ENCODE measurements at places on chromosomes 3 and 15.
A peak's percentile ranks its signal among the peaks of the same experiment; 100 is the strongest.

GRCh38 chr3:88263417-88264100 lies 113.8 kb downstream of the C3orf38 start:
- no peak for DNase-seq

DNA sequence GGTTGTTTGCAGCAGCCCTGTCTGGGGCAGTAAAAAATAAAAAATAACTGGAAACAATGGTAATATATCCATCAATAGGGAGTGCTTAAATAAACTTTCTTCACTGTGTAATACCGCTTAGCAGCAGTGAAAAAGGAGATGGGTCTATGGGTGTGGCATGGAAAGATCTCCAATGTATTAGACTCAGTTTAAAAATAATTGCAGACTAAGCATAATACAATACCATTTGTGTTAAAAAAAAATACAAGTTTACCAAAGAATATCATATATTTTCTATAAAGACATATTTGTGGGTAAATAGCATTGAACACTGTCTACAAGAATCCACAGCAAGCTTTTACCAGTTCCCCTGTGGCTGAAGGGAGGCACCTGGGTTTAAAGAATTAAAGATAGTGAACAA lies 1.0 kb upstream of the ARHGEF3 start:
- no peak for DNase-seq

DNA sequence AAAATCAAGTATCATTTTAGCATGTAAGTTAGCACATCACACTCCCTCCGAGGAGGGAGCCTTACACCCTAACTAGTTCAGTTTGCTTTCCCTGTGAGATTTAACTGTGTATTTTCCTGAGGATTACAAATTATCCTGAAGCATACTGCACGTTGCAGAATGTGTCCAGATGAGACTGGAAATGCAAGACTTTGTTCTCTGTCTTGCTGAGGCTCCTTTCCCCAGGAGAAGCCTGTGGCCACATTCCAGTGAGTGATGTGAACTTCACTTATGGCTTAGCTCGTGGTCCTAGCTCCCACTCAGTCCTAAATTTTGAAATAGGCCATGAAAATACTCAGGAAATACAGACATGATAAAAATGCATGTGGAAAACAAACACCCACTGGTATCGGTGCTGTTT lies 23.7 kb downstream of the PDZRN3 start:
- DNase-seq: no peak

- no peak for DNase-seq
Observed at GRCh38 chr15:34700891-34701427, 53.8 kb downstream of the GJD2 start.

- DNase-seq: no peak
Observed at GRCh38 chr15:70602834-70603560, 160.4 kb downstream of the UACA start.

- peak; percentile 5 for DNase-seq
Observed at GRCh38 chr3:184685646-184686045, 26.2 kb downstream of the MAGEF1 start.

DNA sequence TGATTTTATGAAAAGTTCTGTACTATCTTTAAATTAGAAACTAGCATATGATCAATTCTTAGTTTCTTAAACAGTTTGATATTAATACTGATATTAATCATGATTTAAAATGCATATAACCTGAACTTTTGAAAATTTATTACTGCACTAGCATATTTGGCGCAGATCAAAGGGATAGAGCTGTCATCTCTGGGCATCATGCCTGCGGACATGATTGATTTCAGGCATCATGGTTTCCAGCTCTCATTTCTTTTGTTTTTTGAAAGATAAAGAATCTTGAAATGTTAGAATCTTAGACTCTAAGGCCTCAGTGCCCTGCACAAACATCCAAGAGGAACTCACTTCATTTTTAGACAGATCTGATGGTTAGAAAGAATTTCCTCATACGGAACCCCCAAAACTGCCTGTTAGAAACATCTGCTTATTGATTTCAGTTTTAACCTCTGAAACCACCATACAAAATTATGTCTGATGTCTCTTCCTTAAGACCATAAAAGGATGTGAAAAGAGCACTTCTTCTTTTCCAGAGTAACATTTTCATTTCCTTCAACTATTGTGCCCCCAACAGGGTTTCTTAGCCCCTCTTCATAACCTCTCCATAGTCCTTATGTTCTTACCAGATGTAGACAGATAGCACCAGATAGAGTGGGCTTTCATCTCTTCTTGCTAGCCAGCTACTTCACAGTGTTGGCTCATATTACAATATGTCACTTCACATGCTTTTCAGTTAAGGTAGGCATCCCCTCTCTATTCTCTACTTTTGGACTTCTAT lies 110.8 kb downstream of the BBX start:
- no peak for DNase-seq

- peak; percentile 60 for DNase-seq
Observed at GRCh38 chr3:45167011-45167911, 21.1 kb upstream of the CDCP1 start.

All from fibroblast of skin of left quadriceps (primary cell).